ENCODE measurements at places on chromosomes 2 and 18. TPM values are rescaled to one million over a fixed set of nuclear protein-coding genes. Genes with fewer than 3 reads are reported as not detected.

DNA sequence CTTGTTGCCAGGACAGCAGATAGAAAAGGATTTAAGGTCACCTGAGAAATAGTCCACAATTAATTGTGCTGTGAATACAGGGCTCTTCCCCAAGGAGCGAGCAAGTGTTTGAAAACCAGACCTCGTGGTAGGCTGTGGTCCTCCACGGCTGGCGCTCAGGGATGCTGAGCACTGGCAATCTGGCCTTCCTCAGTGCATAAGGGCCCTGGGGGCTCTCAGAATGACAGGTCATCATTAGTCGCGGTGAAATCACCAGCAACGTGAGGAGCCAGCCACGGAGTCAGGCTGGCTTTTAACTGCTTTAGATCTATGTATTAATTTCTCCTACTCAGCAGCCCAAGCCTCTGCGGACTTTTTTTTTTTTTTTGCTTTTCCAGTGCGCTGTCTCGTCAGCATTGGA, 148.5 kb downstream of the FHOD3 start:
- no peak for DNase-seq

Gene STPG4
- total RNA-seq: not detected

Gene STON1
- total RNA-seq: 8.0 TPM

DNA sequence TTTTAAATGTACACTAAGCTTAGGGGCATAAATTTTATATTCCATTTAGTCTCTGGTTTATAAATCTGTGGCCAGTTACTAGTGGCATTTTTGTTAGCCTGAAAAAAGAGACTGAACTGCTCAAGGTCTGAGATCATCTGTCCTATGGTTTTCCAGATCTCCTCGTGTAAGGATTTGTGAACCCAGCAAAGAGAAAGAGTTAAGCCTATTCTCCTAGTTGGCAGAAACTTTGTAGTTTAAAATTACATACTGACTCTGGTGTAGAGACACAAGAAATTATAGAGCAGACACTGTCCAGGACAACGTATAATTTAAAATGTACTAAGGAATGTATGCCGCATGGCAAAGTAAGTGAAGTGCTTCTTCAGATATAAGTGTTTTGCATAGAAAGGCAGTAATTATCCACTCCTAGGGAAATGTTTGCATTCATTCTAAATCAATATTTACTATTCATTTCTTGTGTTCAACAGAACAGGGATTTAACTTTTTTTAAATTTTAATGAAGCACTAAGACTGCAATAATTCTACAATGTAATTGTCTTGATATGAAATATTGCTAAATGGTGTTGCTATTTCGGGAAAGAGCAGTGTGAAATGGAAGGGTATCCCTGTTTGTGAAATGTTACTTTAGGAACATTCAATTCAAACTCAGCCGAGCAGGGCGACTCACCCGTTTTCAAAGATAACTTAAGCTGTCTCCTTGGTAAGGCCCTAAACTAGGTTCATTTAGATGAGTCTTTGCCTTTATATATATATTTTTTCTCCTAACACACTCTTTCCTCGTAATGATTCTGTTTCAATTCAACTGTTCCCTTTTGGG, 508.4 kb upstream of the ZEB2 start:
- no peak for DNase-seq

- no peak for DNase-seq
Observed at GRCh38 chr2:237181844-237182243, 96.2 kb downstream of the COPS8 start.

All from heart left ventricle (tissue), 16 donors.